Stimulated activated CD8-positive, alpha-beta memory T cell treated with anti-CD3 and anti-CD28 coated beads, Interleukin-15, amount 100 ng/mL, for 24 hours (primary cell): ENCODE measurements at places on chromosomes 11 and 22.

DNA sequence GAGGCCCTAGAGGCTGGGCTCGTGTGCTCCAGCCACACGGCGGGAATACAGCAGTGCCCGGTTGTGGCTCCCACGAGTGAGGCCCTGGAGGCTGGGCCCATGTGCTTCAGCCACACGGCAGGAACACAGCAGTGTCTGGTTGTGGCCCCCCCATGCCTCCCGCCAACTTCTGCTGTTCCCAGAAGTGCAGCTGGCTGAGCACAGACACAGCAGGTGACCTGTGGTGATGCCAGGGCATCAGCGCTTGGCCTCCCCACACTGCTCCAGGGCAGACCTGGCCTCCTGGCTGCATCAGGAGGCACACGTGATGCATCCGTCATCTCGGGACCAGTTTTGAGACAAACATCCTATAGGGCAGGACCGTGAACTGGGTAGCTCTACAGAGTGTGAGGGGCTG is 110.3 kb downstream of the KCNQ1OT1 start:
- no peak for DNase-seq

GRCh38 chr11:81444297-81444696 is 1289.4 kb downstream of the FAM181B start:
- no peak for DNase-seq

GRCh38 chr11:13368041-13368446 is 90.5 kb downstream of the BMAL1 start:
- no peak for DNase-seq

- DNase-seq = no peak
Observed at GRCh38 chr11:121631456-121631855, 178.7 kb upstream of the SORL1-AS1 start.

DNA sequence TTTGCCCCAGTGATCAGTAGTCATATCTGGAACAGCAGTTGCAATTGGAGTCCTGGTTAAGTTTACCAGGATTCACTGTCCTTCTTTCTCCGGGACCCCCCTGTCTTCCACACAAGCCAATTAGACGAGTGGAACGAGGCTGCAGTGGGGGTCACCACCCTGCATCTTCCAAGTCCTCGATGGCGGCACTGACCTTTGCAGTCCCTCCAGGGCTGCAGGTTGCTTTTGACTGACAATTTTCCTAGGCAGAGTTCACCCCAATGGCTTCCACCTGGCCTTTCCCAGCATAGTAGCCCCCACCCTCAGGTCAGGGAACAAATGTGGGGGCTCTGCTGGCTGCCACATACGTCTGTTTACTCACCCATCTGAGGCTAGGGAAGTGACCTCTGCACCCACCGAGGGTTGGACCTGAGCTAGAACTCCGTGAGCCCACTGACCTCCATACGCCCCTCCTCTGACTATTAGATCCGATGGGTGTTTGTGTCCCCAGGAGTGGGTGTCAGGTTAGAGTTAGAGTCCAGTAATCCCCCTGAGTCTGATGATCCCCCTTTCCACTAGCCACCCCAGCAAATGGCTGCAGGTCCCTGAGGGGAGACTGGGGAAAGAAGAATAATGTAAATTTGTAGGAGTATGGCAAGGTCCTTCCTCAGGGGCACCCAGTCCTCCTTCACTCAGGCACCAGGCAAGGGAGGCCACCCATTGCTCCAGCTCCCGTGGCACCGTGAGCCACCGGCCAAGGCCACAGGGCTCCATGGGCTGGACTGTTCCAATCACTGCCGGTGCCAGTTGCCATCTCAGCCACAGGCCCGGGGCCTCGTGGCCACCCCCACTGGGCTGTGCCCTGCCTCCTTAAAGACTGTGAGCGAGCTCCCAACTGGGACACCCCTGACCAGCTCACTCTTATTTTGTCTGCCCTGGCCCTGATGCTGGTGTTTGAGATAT is 5.5 kb downstream of the C11orf21 start:
- DNase-seq = no peak

DNA sequence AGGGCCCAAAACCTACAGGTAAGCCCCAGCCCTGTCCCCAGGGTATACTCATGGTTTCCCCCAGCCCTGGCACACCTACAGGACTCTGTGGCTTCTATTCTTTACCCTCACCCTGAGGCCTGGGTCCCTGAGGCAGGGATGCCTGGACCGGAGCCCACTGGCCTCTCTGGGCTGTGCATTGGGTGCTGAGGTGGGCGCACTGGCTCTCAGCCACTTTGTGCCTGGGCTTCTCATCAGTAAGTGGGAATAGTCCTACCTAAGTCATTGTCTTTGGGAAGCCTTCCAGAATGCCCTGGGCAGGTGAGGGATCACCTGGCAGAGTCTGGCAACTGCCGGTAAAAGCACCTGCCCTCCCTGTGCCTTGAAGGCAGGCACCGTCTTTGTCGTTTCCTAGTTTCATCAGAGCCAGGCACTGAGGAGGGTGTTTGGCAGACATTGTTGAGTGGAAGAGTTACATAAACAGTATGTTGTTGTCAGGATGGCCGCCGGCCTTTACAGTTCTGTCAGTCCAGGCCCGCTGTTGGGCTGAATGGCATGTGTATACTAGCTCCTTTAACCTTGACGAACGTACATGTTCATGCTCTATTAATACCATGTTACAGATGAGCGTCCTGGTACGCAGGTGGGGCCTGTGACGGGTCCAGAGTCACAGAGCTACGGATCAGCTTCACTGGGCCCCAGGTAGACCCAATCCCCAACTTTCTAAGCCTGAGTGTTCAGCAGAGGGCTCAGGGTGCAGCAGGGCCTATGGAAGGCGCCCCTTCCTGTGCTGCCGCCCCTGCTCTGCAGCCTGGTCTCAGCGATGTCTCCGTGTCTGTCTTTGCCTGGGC is 23.0 kb downstream of the SHANK3 start:
- DNase-seq = no peak

DNA sequence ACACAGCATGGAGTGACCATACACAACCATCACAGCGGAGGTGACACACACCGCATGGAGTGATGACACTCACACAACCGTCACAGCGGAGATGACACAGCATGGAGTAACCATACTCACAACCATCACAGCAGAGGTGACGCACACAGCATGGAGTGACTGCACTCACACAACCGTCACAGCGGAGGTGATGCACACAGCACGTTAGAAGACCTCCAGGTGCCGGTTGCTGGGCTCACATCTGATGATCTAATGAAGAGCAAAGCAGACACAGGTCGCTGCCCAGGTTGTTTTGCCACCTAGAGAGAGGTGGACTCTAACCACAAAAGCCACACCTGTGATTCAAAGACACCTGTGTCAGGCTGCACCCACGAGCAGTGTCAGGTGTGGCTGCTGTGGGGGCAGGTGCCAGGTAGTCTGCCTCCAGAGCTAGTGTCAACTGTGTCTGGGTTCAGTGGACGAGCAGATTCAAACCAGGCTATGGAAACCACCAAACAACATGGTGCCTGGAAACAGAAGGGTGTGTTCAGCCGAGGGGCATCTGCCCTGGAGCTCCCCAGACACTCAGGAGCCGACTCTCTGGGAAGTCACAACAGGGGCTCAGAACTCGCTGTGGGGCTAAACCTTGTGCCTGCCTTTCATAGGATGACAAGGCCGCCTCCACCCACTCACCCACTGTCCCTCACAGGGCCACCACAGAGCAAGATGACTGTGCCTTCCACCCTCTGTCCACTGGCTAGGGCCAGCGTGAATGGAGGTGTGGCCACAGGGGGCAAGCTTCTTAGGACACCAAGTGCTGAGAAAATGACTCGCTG is 608.2 kb downstream of the TBC1D22A start:
- no peak for DNase-seq

DNA sequence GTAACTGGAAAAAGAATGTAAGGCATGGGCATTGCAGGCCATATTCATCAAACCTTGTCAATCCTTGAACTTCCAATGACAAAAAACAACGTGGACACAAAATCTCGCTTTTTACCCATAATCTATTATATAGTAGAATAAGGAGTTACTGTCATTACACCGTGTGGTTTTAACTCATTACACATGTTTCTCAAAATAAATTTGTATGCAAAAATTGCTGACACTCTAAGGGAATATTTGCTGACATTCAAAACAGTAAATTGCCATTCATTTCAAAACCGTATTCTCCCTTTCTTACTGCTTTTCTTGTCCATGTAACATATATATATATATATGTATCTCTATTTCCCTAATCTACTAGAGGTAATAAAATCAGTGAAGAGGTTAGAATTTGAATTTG is 33.4 kb downstream of the CDON start:
- no peak for DNase-seq

DNA sequence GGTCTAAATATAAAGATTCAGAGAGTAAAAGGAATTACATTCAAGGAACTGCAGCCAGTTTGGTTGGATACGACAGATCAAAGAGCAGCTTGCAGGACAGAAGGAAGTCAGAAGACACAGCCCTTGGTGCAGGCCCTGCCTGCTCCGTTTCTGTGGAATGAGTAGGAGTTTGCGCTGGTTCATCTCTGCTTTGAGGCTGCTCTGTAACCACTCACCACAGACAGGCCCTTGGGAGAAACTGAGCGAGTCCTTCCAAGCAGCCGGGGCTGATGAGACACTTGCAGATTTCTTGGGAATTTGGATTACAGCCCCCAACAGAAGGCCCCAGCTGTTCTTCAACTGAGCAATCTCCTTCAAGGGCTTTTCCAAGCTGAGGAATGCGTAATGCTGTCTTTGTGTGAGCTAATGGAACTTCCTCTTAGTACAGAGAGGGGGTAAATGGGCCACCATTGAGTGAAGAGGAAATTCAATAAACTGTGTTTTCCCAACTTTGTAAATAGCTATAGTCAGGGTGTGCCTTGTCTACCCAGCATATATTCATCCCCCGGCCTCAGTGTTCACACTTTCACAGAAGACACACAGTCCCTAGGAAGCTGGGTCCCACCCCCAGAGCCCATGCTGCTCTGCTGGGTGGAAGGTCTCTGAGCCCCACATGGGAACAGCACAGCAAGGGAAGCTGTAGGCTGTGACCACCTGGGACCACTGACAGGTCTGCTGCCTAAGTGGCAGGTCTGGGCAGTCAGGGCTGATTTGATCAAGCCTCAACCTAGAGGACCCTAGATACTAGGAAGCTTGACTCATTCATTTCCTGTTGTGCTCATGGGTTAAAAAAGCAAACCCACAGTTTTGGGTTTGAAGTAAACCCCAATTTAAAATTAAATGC is 16.6 kb downstream of the IL10RA start:
- DNase-seq = no peak

- DNase-seq = no peak
Observed at GRCh38 chr22:20852076-20852475, 6.5 kb downstream of the PI4KA start.

GRCh38 chr11:64531906-64532312 is 59.1 kb upstream of the SLC22A12 start:
- no peak for DNase-seq

DNA sequence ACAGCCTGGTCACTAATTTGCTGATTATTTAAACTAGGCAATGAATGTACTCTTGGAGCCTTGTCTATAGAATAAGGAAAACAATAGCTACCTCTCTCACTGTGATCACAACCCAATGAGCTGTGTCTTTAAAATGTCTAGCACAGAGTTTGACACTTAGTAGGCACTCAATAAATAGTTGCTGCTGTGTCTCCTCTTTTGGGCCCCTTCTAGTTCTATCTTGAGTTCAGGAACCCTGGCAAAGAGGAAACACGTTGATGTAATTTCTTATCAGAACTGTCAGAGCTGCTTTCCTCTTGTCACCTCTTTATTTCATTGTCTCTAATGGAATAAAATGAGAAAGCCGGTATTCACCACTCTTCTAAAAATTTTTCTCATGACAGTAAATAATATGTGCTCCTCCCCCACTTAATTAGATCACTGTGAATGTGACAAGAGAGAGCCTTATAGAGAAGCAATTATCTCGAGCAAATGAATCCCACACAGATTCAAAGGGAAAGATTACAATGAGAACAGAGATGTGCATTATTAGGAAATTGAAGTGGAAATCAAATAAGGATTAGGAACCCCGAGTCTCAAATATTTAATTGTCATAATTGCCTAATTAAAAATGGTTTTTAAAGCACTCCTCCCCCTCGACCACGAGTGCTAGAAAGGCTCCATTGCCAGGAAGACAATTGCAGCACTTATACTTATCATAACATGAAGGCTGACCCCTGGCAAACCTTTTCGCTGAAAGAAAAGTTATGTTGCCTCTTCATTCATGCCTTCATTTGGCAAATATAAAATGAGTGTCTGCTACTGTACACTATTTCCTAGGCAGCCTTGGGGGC is 175.0 kb upstream of the BDNF start:
- DNase-seq = no peak

GRCh38 chr11:96028746-96029145 is 104.8 kb upstream of the MTMR2 start:
- DNase-seq = no peak

- no peak for DNase-seq
Observed at GRCh38 chr22:24685531-24686190, 82.7 kb downstream of the GGT1 start.

GRCh38 chr11:117187007-117187406 is 8.5 kb downstream of the SIDT2 start:
- DNase-seq = no peak

- no peak for DNase-seq
Observed at GRCh38 chr11:78110830-78111229, 28.6 kb downstream of the ALG8 start.

DNA sequence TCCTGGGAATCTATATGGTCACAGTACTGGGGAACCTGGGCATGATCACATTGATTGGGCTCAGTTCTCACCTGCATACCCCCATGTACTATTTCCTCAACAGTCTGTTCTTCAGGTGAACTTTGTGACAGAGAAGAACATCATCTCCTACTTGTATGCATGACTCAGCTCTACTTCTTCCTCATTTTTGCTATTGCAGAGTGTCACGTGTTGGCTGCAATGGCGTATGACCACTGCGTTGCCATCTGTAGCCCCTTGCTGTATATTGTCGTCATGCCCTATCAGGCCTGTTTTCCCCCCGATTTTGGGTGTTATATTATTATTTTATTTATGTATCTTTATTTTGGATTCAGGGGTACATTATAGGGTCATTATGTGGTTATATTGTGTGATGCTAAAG is 2.4 kb upstream of the OR8G1 start:
- DNase-seq = no peak

GRCh38 chr11:30478923-30479322 is 107.2 kb downstream of the MPPED2 start:
- no peak for DNase-seq

GRCh38 chr11:33692541-33692940 is 8.1 kb downstream of the C11orf91 start:
- DNase-seq = no peak

- no peak for DNase-seq
Observed at GRCh38 chr11:17954395-17955252, 58.2 kb downstream of the SERGEF start.

DNA sequence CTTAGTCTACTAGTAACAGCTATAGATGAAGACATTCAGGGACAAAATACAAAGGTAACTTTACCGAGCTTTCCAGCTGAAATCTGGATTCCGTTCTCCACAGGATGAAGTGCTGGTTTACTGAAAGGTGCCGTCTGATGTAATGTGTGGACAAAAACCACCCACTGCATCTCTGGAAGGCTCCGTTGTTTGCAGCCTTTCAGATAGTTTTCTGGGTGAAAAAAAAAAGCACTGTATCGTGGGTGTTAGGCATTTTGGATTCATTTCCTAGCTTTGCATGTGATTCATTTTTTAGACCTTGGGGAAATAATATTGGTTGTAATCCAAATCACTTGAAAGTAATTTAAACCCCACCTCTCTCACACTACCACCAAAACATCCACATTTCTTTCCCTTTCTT is 10.4 kb downstream of the JAM3 start:
- DNase-seq = no peak

GRCh38 chr11:66386171-66387069 is 14.9 kb upstream of the SLC29A2 start:
- DNase-seq = peak; percentile 67
